ENCODE measurements at places on chromosomes 12 and 14. TPM values are rescaled to one million over a fixed set of nuclear protein-coding genes. Genes with fewer than 3 reads are reported as not detected.

DNA sequence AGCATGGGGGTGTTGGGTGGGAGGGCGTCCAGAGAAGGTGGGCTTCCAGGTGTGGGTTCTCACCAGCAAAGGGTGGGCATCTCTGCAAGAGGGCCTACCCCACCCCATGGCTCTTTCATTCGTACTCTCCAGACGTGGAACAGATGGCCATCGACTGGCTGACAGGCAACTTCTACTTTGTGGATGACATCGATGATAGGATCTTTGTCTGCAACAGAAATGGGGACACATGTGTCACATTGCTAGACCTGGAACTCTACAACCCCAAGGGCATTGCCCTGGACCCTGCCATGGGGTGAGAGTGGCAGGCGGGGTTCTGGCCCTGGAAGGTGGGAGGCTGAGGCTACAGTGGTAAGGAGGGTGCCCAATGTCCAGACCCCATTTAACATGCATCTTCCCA, 6.7 kb upstream of the LRP1-AS start:
- H3K4me1 ChIP-seq = no peaks in the 10 kb centered on the region
- H3K4me3 ChIP-seq = no peak overlapping the region
- H3K27me3 ChIP-seq = no peaks in the 10 kb centered on the region

Gene RIN3
- total RNA-seq = 10.9 TPM

GRCh38 chr12:101675555-101675954, 21.9 kb upstream of the CHPT1 start:
- no peak for DNase-seq
- no peak overlapping the region for H3K27ac ChIP-seq
- no peaks in the 10 kb centered on the region for H3K4me1 ChIP-seq
- H3K36me3 ChIP-seq = no peaks in the 10 kb centered on the region

DNA sequence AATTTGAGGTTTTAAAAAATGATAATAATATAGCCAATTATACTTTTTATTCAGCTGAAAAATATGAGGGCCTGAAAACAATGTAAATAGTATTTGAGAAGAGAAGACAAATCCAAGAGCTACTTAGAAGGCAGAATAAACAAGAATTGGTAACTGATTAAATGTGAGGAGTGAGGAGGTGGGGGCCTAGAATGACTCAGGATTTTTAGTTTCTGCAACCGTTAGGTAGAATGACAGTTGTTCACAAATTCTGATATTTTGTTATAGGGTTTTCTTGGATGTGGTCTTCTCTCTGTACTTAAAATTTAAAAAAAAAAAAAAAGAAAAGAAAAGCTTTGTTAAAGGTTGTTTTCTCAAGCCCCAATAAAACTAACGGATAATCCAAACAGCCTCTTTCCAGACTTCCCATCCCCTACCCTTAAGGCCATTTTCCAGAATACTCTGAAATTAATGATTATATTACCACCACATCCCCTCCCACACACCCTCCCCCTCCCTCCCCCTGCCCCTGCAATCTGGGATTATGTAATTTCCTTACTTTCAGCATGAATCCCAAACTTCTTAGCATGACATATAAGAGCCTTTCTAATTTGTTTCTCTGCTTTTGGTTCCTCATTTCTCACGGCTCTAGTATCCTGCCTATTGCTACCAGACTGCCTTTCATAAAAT, 50.4 kb downstream of the LRP6 start:
- no peaks in the 10 kb centered on the region for H3K36me3 ChIP-seq
- H3K4me1 ChIP-seq = peaks cover 3% of the 10 kb centered on the region
- H3K4me3 ChIP-seq = no peak overlapping the region
- H3K27ac ChIP-seq = no peak overlapping the region
- no peak for DNase-seq

Gene SERPINA10
- 0.03 TPM for total RNA-seq

Gene ZDHHC22
- 0.46 TPM for total RNA-seq

GRCh38 chr14:97277711-97278110, 480.5 kb downstream of the VRK1 start:
- no peaks in the 10 kb centered on the region for H3K4me1 ChIP-seq
- no peak for DNase-seq
- no peaks in the 10 kb centered on the region for H3K27me3 ChIP-seq
- no peak overlapping the region for H3K4me3 ChIP-seq
- H3K36me3 ChIP-seq = no peaks in the 10 kb centered on the region

DNA sequence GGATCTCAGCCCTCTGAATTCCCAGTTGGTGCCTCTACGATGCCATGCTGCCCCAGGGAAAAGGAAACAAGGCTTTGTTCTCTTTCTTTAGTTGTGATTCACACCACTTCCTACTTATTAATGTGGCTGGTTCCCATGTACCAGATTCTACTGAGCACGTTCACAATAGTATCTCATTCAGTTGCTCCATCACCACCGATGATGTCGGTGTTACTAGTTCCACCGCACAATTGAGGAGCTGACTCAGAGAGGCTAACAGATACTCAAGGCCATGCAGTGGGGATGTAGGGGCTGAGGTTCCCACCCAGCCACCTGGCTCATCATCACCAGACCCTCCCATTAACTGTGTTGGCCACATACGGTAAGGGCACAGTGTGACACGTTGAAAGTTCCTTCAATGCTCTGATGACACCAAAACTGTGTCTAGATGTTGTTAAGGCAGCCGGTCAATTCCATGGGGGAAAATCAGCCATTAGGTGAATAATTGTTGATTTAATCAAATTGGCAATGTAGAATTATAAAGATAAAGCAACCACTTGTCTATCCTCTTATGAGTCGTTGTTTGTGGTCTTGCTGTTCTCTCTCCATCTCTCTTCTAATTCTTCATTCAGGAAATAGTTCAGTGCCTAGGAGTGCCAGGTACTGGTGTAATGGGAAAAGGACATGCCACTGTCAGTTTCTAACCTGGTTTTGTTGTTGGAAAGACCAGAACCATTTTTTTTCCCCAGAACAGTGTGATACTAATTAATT, 244.2 kb upstream of the CRY1 start:
- no peaks in the 10 kb centered on the region for H3K4me1 ChIP-seq
- no peak overlapping the region for H3K4me3 ChIP-seq
- H3K27ac ChIP-seq = no peak overlapping the region
- DNase-seq = no peak
- H3K36me3 ChIP-seq = no peaks in the 10 kb centered on the region

Gene TMEM116
- total RNA-seq = 10.2 TPM

Gene BLTP3B
- total RNA-seq = 32.2 TPM

- no peak overlapping the region for H3K4me3 ChIP-seq
- DNase-seq = no peak
- H3K36me3 ChIP-seq = no peaks in the 10 kb centered on the region
- no peaks in the 10 kb centered on the region for H3K27me3 ChIP-seq
- H3K4me1 ChIP-seq = no peaks in the 10 kb centered on the region
- no peak overlapping the region for H3K27ac ChIP-seq
These were observed 36.7 kb upstream of the GNG2 start for GRCh38 chr14:51823706-51824105.

DNA sequence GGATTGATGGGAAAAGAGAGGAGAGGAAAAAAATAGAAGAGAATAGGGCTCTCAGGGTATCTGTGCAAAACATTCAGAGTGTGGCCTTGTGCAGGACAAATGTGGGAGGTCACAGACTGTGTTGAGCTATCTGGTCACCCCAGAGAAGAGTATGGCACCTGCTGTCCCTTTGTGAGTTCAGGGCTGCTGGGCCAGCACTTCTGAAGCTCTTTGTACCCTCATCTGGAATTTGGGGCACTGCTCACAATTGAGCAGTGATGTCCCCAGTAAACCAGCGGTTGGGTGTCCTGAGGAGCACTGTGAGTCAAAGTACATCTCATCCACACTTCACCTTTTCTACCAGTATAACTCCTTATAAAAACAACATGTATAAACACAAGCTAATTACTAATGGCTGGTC, 2.6 kb upstream of the KRT81 start:
- DNase-seq = no peak
- H3K4me3 ChIP-seq = no peak overlapping the region
- no peak overlapping the region for H3K27ac ChIP-seq
- no peaks in the 10 kb centered on the region for H3K27me3 ChIP-seq
- no peaks in the 10 kb centered on the region for H3K4me1 ChIP-seq

Gene RD3L
- not detected for total RNA-seq

DNA sequence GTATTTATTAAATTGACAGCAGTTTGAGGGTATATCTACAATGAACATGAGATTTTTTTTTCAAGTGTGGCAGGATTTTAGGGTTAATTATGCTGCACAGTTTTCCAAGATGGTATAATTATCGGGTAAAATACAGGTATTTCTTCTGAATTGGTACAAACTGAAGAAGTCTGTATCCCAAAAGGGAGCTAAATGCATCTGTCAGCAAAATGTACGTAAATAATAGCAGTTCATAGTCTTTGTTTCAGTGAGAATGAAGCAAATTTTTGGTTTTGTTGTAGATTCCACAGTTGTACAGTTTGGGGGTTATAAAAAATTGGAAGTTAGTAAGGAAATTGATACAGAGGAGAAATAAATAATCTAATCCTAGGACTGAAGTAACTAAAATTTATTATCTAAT, 63.3 kb downstream of the RAD52 start:
- no peaks in the 10 kb centered on the region for H3K4me1 ChIP-seq
- no peak overlapping the region for H3K27ac ChIP-seq
- no peaks in the 10 kb centered on the region for H3K27me3 ChIP-seq
- H3K4me3 ChIP-seq = no peak overlapping the region

DNA sequence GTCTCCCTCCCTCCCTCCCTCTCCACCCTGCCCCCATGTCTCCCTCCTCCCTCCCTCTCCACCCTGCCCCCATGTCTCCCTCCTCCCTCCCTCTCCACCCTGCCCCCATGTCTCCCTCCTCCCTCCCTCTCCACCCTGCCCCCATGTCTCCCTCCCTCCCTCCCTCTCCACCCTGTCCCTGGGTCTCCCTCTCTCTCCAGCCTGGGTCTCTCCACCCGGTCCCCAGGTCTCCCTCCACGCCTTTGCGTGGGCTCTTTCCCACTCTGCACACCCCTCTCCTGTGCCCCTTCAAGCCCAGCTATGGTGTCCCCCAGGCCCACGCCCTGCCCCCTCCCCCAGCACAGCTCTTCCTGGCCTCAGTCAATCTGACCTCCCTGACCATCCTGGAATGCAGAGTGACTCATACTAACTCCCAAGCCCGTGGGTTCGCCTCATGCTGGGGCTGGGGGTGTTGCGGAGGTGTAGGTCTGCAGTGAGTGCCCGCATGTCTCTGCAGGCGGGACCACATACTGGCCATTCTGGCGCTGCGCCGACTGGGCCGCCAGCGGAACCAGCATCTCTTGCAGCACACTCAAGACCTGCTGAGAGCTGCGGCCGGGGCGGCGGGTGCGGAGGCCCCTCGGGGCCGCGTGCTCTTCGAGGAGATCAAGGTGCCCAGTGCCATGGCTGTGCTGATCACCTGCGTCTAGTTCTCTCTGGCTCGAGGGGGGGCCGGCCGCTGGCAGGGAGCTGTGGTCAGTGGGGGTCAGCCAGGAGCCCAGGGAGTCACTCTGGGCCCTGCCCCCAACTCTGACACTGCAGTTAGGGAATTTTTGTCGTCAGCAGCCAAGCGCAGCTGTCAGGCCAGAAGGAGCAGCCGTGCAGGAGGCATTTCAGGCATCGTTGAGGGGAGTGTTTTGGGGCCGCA, 13.5 kb upstream of the TNFAIP2 start:
- no peaks in the 10 kb centered on the region for H3K36me3 ChIP-seq
- H3K4me1 ChIP-seq = peaks cover 59% of the 10 kb centered on the region
- H3K27me3 ChIP-seq = no peaks in the 10 kb centered on the region
- H3K4me3 ChIP-seq = no peak overlapping the region

GRCh38 chr12:56087220-56087619, 7.3 kb downstream of the ERBB3 start:
- no peaks in the 10 kb centered on the region for H3K27me3 ChIP-seq
- no peak for DNase-seq
- no peak overlapping the region for H3K4me3 ChIP-seq

Gene C14orf180
- total RNA-seq = not detected

Gene JPH4
- total RNA-seq = 0.05 TPM

Gene OAS1
- total RNA-seq = 4.5 TPM

Gene PLCZ1
- not detected for total RNA-seq

- no peak for DNase-seq
- H3K4me1 ChIP-seq = peaks cover 12% of the 10 kb centered on the region
- no peaks in the 10 kb centered on the region for H3K27me3 ChIP-seq
- H3K4me3 ChIP-seq = no peak overlapping the region
- H3K36me3 ChIP-seq = no peaks in the 10 kb centered on the region
These were observed 198.9 kb downstream of the ZFP36L1 start for GRCh38 chr14:68593806-68594536.

- H3K4me3 ChIP-seq = no peak overlapping the region
- DNase-seq = no peak
- H3K36me3 ChIP-seq = peaks cover 3% of the 10 kb centered on the region
- no peak overlapping the region for H3K27ac ChIP-seq
- peaks cover 6% of the 10 kb centered on the region for H3K27me3 ChIP-seq
These were observed 1.5 kb downstream of the SLC7A8 start for GRCh38 chr14:23181946-23182345.

DNA sequence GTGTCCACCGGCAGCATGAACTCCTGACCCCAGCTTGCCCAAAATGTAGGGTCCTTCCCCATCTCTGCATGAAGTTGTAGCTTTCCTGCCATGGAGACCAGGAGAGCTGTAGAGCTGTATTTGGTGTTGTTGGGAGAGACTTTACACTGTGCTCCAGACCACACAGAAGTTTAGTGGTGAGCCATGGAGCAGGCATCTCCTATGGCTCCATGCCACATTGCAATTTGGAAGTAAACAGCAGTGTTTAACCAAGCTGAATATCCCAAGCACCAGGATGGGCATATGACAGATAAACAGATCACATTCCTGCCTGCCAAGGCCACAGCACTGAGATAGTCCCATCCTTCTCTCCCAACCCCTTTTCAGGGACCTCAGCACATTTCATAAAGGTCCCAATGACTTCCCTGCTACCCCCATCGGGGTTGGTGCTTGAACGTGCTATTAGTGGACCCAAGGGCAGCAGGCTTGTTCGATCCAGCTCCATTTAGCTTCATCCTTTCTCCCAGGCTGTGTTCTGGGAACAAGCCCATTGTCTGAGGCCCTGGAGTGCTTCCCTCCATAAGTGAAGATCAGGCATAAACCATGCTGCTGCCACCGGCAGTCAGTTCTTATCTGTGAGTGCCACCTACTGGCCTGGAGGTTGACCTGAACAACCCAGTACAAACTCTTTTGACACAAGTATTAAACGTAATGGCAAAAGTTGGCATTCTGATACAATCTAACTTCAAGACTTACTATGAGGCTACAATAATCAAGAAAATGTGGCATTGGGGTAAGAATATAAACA, 172.3 kb upstream of the ATXN7L3B start:
- no peak overlapping the region for H3K4me3 ChIP-seq
- no peaks in the 10 kb centered on the region for H3K4me1 ChIP-seq
- no peak overlapping the region for H3K27ac ChIP-seq
- H3K36me3 ChIP-seq = no peaks in the 10 kb centered on the region
- no peaks in the 10 kb centered on the region for H3K27me3 ChIP-seq
- peak; percentile 7 for DNase-seq

Measured in Panc1 (cell line).